ENCODE measurements at places on chromosomes 5 and 9.

DNA sequence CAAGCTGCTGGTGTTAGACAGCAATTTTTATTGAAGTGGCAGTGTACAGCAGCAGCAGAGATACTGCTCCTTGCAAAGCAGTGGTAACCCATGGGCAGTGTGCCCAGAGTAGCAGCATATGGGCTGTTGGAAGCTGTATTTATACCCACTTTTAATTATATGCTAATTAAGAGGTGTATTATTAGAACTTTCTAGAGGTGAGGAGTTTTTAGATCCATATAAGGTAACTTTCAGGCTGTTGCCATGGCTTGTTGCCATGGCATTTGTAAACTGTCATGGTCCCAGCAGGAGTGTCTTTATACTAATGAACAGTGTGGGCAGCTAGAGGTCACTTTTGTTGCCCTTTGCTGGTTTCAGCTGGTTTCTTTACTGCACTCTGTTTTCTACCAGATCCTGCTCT is 3.7 kb upstream of the PJA2 start:
- peak; percentile 38 for DNase-seq

DNA sequence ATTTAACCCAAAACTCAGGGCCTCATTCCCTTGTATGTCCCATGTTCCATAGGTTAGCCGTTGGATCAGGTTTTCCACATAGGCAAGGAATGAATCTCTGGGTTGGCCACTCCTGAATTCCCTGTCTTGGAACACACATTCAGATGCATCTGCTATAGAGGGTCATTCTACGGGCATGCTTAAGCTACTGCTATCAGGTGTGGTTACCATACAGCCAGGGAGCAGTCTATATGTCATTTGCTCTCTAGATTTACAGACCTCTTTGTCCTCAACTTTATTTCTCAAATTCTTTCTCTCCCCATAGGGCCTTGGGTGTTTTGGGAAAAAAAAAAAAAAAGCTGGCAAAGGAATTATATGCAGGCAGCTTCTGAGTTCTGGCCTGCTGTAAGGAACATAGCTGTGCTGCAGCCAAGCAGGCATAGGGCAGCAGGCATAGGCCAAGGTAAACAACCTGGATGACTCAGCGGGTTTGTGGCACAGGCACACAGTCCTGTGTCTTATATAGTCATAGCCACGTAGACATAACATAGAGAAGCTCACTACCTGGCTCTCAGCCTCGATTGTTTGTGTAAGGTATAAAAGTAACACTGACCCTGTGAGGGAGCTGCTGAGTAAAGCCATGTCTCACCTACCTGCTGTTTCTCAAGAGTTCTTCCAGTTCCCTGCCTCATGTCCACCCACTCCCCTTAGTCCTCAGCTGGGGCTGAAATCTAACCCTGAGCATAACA is 141.5 kb downstream of the OSTF1 start:
- no peak for DNase-seq

DNA sequence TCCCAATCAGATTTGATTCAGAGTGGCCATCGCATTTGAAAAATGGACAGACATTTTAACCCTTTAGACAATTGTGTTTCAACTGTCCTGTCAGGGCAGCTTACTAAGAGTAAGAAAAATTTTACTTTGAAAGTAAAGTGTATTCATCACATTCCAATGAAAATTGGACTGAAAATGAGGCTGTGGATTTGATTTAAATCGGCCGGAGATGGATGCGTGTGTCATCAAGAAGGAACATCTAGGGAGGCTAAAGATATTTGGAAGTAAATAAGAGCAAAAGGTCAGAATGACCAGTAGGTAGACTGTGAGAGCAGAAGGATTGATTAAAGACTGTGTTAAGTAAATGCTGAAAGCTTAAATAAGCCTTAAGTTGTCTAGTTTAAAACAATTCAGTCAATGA is 1.5 kb downstream of the ZCCHC7 start:
- DNase-seq: no peak

GRCh38 chr9:121115466-121115865 is 40.7 kb downstream of the CNTRL start:
- DNase-seq: no peak

DNA sequence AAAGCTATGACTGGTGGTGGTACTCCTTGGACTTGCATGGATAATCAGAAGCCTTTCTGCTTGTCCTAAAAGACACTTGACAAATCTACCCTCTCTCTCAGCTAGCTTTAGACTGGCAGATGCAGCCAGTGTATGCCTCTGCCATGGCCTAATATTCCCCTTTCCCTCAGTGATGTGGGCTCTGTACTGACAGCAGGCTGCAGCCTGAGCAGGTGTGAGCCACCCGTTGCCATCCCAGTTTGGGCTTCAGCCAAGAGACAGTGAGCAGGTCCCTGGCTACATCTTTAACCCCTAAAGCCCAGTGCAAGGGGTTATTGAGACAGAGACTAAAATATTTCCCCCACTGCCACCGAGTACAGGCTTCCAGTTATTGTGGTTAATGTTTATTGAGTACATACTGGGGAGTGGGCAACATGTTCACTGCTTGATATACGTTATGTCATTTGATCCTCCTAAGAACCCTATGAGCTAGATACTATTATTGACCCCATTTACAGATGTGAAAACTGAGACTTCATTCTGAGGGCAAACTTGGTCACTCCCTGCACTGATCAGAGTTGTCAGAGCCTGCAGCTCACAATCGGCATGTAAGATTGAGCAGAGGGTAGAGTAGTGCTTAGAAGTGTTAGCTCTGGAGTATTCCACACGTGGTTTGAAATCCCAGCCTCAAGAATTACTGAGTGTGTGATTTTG is 254.2 kb downstream of the ARHGAP26 start:
- no peak for DNase-seq

DNA sequence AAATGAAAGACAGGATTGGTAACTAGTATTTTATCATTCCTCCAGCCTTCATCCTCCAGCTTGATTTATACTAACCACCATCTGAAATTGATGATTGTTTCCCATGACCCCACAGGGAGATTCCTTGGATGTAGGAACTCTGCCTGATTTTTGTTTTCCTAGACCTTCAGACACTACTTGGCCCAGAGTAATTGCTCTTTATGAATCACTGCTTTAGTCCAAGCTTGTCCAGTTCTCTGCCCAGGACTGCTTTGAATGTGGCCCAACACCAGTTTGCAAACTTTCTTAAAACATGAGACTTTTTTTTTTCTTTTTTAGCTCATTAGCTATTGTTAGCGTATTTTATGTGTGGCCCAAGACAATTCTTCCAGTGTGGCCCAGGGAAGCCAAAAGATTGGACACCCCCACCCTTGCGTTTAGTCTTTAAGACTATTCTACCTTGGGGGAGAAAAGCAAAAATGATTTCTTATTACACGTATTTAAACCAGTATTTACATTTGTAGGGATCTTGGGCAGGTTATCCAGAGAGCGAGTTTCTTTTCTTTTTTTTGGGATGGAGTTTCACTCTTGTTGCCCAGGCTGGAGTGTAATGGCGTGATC is 18.4 kb downstream of the BASP1 start:
- DNase-seq: no peak
